ENCODE measurements at places on chromosomes 1 and 21.
A peak's percentile ranks its signal among the peaks of the same experiment; 100 is the strongest.

DNA sequence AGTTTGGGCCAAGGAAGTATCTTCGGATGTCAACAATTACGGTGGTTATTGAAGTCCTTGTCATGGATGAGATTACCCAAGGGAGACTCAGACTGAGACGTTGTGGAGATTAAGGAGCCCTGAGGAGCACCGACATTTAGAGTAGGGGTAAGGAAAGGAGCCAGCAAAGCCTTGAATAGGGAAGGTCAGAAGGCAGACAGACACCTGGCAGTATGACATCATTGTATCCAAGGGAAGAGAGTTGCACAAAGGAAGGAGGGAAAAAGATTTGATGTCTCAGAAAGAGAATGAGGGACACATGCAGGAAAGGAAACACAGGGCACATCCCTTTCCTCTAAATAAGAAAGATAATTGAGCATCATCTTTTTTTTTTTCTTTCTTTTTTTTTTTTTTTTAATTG lies 11.7 kb downstream of the LAMC2 start:
- DNase-seq, result no peak

GRCh38 chr1:225866061-225866837 lies 15.9 kb downstream of the TMEM63A start:
- peak; percentile 43 for DNase-seq

- DNase-seq, result no peak
Measured at GRCh38 chr1:39080269-39080826, 54.2 kb downstream of the NDUFS5 start.

GRCh38 chr1:200960236-200960947 lies 63.1 kb downstream of the KIF21B start:
- no peak for DNase-seq

DNA sequence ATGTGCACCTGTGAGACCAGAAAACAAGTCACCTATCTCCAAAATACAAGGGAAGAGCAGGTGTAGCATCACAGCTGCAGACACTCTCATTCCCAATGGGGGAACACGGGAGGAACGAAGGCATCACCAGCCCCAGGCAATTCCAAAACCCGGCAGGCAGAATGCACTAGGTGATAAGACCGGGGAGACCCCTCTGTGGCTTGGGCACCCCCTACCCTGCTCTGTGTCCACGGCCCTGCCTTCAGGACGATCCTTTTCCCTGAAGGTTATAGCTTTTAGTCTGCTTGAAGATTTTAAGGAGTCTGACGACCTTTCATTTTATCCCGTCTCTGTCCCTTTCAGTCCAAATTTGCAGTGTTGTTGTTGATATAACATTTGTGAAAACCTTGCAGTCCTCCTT lies 19.2 kb downstream of the TRPM2 start:
- DNase-seq, result no peak

DNA sequence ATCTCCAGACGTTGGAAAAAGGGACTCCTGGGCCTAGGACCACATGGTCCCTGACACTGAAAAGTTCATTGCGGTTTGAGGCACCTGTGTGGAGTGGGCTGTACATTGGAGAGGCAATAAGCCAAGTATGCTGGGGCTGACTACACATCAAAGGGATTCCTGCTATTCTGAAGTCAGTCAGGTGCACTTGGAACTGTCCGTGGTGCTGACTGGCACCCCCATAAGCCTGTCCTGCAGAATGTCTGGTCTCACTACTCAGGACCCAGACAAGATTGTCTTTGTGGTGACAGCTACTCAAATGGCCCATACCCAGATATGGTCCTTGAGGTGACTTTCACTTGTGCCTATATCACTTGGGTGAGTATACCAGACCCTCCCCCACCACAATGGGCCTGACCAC lies 150.6 kb downstream of the RWDD3 start:
- DNase-seq, result no peak

DNA sequence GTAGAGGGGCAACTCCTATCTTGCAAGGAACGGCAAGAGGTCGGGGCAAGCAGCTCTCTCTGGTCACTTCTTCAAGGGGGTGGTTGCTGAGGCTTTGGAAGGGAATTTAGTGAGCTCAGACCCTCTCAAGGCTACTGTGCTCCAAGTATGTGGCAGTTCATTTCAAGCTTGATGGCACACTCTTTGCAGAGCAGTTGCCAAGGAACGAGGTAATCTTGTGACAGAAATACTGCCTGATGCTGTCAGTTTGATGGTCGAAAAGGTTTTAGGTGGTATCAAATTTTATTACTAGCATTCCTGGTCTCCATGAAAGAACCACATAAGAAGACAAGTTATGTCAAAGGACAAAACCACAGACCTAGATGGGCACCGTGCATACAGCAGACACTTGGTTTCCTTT lies 13.1 kb downstream of the CFAP298 start:
- DNase-seq, result no peak

- no peak for DNase-seq
Measured at GRCh38 chr1:199751962-199752687, 275.4 kb upstream of the NR5A2 start.

DNA sequence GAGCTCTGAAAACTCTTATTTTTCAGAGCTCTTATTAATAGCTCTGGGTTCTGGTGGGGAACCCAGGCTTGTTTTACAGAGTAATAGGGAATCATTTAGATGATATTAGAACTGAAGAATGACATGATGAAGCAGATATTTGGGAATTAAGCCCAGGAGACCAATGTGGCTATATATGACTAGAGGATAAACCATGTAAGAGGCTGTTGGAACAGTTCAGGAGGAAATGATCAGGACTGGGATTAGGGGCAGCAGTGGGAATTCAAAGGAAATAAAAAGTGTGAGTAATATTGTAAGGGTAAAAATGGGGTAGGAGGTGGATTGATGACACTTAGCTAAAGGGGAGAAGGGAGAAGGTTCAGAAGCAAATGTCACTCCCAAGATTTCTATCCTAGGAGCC lies 58.6 kb downstream of the GIPC2 start:
- no peak for DNase-seq

- no peak for DNase-seq
Measured at GRCh38 chr21:29641635-29642550, 297.9 kb downstream of the GRIK1 start.

- no peak for DNase-seq
Measured at GRCh38 chr1:19381261-19381660, 69.1 kb downstream of the SLC66A1 start.

- DNase-seq, result no peak
Measured at GRCh38 chr21:41367301-41367944, 5.6 kb downstream of the MX2 start.

GRCh38 chr1:200990114-200990513 lies 33.4 kb downstream of the KIF21B start:
- no peak for DNase-seq

DNA sequence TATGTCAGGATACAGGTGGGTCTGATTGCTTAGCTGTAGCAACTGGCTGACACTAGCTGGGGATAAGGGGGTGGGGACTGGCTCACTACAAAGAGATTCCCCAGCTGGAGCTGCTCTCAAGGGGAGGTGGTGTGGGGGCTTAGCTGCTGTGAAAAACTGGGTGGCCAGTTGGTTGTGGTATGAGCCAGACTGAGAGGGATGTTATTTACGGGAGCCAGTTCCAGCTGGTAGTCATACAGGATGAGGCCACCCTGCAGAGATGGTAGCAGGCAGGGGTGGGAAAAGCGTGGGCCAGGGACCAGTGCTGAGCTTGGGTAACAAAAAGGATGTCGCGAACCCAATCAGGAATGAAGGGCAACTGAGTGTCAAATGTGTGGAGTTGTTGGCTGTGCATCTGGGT lies 204.0 kb upstream of the C21orf91 start:
- DNase-seq, result no peak

- no peak for DNase-seq
Measured at GRCh38 chr1:155242805-155243358, 12.4 kb downstream of the ENTREP3 start.

- no peak for DNase-seq
Measured at GRCh38 chr1:230806552-230806951, 59.4 kb downstream of the CAPN9 start.

DNA sequence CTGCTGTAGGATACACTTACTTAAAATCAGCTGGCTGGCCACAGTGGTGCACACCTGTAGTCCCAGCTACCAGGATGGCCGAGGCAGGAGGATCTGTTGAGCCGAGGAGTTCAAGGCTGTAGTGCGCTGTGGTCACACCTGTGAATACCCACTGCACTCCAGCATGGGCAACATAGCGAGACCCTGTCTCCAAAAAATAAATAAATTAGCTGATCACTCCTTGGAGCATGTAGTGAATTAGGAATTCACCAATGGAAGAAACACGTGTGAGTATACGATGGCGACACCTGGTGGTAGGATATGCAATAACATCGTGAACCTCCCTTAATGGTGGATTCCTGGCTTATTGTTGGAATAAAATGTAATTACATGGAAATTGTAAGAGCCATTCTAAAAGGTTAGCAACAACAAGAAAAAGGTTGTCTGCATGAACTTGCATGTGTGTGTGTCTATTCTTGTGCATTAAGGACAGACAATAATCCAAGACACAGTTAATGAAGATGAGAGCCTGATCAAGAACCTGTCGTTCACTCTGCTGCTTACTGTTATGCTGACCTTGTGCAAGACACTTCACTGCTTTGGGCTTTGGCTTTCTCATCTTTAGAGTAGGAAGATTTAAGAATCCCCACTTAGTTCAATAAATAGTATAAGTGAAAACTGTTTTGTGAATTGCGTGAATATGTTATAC lies 38.6 kb upstream of the COX20 start:
- no peak for DNase-seq

DNA sequence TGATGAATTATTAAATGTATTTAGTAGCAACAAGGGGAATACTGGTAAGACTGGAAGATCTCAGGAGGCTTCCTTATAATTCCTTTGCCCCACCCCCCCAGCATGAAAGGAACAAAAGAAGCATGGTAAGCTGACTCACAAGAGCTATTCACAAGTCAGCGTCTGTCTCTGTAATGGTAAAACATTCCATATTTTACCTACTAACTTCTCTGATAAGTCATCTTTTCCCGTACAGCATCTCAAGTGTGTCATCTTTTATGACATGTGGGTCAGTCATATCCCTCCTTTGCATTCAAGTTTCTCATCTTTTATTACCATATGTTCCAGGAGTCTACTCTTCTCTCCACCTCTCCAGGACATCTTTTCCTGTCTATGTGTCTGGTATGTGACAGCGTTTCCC lies 241.3 kb downstream of the PLA2G4A start:
- DNase-seq, result no peak

- DNase-seq, result no peak
Measured at GRCh38 chr1:182707122-182707521, 22.7 kb upstream of the RGS8 start.

- no peak for DNase-seq
Measured at GRCh38 chr21:33916200-33916567, 580 bp upstream of the ATP5PO start.

DNA sequence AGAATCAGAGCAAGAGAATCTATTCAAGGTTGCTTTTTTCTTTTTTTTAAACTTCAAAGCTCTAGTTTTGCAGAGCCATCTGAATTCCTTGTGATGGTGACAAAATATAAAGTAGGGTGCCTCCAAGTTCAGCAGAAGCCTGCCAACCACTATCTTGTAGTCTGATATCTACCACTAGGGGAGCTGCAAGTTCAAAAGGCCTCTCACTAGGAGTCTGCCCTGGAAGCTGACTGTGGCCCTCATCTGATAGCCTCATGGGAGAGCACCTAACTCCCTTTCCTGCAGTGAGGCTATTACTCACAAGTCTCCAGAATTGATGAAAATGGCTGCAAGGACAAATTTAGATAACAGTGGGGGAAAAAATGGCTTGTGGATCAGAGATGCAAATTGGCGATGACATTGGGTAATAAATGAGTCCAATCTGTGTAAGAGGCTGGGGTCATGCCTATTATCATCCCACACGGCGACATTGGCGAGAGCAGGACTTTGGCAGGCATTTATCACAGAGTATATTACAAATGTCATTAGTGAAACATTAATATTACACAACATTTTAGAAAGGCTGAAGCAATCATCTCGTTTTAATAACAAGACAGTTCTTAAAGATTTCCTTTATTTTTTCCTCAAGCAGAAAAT lies 10.7 kb upstream of the ZP4 start:
- DNase-seq, result no peak

GRCh38 chr1:33347650-33347992 lies 26.7 kb upstream of the A3GALT2 start:
- no peak for DNase-seq

DNA sequence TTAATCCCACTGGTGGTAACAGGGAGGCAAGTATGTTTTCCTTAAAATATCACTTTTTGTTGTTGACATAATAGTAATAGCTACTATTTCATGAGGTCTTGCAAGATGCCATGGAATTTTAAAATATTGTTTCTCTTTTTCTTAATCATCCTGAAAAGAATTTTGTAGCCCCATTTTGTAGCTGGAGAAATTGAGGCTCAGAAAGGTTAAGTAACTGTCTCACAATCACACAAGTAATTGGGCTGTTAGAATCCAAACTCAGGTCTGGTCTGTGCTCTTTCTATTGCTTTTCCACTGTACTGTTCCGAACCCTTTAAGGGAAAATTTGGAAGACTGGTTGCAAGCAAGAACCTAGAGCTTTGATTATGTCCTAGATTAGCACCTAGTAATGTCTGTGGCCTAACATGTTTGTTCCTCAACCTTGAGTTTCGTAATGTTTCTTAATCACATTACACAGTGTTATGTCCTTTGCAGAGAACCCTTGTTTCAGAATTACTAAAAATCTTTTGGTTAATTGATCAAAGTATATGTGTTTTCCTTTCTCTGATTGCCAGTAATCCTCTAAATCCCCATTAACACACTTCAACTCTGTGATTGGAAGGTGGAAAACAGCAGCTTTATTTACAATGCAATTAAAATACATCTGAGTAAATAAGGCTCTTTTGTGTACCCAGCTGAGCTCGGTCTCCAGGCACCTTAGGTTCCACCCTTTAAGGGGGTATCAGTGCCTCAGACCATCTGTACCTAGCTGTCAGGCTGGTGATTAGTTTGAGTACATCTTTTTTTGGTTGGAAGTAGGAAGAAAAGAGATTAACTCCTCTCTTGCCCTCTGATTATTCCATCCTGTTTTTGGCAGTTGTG lies 10.4 kb downstream of the LRRC42 start:
- no peak for DNase-seq

DNA sequence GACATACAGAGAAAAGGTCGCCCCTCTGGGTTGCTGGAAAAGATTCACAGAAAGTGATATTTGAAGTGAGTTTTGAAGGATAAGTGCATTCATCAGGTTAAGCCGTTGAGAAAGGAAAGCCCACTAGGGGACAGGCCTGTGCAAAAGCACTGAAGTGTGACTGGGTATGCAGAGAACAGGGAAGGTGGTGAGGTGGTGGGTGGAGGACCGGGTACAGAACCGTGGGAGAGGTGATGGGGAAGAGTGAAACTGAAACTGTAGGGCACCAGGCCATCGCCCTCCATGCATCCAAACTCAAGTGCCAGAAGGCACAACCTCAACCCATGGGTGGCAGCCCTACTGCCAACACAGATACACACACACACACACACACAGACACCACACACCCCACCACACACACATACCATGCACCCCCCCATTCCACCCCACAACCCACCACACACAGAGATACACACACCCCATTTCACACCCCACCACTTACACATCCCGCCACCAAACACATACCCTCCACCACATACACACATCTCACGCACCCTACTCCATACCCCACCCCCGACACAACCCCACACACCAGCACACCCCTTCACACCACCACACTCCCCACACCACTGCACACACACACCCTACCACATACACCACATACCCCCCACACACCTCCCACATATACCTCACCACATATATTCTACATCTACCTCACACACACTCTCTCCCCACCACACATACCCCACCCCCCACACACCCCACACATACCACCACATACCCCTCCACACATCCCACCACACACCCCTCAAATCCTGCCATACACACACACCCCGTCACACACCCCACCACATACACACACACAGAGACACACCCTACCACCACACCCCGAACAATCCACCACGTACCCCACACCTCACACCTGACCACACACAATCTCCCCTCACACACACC lies 59.0 kb downstream of the TSEN15 start:
- no peak for DNase-seq

- DNase-seq, result no peak
Measured at GRCh38 chr1:198499588-198499987, 40.9 kb downstream of the ATP6V1G3 start.

All from stimulated activated CD4-positive, alpha-beta T cell treated with anti-CD3 and anti-CD28 coated beads, Interleukin-15, amount 100 ng/mL, for 1 hour (primary cell).